ENCODE measurements at places on chromosomes 6 and 20.

- no peak for DNase-seq
Observed at GRCh38 chr20:50263831-50264230, 73.2 kb downstream of the CEBPB start.

DNA sequence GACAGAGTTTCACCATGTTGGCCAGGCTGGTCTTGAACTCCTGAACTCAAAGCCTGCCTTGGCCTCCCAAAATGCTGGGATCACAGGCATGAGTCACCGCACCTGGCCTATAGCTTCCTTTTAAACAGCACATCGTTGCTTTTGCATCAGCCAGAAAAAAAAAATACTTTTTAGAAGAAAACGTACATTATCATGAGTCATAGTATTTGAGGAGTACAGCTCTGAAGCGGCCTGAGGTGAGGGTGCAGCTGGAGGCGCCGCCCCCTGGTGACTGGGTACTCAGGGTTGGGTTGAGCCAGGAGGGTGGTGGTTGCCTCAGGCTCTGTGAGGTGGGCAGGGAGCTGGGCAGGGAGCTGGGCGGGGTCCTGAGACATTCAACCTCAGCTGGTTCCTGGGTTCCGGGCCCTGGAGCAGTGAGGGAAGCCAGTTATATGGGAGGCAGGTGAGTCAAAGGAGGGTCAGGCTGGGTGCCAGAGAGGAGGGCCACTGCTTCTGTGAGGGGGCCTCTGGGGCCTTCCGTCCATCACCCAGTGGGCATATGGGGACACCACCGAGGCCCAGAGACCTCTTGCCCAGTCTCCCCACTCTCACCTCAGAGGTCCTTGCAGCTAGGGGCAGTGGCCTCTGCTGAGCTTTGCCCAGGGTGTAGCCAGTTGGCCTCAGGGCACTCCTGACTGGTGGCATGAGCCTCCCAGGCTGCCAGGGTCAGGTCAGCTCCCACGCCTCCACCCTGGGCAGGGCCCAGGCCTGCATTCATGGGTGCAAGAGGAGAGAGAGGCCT, 11.7 kb upstream of the ID1 start:
- peak; percentile 79 for DNase-seq

GRCh38 chr20:39960522-39961428, 728.3 kb downstream of the MAFB start:
- no peak for DNase-seq

- no peak for DNase-seq
Observed at GRCh38 chr20:41701588-41702348, 83.6 kb upstream of the CHD6 start.

DNA sequence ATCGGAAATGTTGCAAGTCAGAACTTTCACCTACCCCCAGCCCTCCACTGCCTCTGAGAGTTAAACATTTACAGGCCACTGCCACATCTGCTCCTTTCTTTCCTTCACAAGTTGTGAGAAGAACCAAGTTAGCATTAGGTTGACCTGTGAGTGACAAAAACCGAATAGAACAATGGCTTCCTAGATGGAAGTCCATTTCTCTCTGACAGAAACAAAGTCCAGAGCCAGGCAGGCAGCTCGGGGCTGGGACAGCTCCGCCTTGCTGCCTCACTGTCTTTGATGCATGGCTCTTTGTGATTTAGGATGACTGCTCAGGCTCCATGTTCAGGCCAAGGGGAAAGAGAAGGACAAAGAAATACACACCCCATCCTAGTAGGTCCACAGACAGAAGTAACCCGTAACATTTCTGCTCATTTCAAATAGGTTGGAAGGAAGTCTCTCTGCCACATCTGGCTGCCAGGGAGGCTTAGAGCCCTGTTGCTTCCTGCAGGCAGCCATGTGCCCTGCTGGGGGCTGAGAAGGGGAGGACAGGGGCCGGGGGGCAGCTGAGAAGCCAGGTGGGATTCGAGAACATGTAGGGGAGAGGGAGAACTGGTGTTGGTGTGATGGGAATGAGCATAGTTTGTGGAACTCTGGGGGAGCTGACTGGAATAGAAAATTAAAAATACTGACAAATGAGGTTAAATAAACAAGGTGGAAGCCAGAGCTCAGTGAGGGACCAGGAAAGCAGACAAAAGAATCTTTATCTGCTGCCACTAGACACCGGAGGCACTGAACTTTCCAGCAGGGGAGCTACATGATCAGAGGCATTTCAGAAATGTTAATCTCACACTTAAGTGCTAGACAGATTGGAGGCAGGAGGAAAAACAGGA, 19.5 kb upstream of the IER3 start:
- DNase-seq, result peak; percentile 41

GRCh38 chr20:22383156-22383555, 201.2 kb downstream of the FOXA2 start:
- DNase-seq, result no peak

DNA sequence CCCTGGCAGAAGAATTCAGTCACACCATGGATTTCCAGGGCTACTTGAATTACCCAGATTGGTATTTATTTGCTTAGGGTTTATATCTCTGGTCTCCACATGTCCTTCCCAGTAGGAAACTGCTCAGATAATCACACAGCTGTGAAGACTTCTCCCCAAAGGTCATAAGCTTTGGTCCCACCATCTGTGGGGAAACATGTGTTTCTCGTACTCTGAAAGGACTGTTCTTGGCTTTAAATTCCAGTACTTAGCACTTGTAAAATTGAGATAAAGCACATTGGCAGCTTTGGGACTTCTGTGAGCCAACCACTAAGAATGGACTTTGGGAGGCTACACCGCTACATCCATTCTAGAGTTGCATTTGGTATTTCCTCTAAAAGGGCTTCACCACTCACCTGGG, 205.3 kb upstream of the FOXA2 start:
- DNase-seq, result no peak

DNA sequence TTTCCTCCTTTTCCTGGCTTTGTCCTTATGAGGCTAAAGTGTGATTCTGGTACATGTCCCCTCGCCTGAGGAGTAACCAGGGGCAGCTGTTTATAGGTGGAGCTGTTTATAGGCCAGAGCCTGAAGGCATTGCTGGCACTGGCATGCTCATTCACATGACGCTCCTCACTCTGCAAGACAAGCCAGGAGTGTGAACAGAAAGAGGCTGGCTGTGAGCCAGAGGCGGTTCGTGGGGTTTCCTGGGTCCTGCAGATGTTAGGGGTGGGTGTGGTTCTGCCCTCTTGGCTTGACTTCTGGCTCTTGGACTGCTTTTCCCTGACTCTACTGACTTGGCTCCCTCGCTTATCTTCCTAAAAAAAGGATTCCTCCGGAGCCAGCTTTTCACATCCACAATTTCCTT, 12.8 kb upstream of the MDFI start:
- DNase-seq, result no peak

DNA sequence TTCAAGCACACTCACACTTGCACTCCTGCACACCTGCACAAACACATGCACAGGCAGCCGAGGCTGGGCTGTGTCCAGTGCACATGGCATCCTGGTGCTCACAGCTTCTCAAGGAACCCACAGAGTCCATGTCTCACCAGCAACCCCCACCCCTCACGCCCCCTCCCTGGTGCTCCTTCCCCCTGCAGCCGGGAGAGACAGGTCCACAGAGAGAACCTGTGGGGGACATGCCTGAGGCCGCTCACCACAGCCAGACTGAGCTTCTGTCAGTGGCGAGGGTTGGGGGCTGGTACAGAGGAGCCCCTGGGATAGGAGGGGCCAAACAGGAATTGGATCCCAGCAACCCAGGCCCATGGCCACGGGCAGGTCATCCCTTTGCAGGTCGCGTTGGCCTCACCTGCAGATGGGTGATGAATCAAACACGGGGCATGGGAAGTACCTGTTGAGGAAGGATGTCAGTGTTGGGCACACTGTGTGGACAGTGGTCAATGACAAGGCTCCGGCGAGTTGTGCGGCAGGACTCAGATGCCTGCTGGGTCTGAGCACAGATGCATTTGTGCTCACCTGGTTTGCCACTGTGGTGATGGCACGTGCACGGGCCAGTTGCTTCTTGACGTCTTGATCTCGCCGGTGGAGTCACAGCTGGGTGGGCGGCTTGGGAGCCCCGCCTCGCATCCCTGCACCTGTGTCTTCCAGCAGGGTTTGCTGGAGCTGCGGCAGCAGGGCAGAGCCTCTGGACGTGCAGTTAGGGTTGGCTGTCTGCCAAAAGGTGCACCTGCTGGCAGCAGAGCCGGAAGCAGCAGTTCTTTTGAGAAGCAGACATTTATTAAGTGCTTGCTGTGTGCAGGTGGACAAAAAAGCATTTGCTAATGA, 113.0 kb downstream of the ERMARD start:
- DNase-seq, result no peak

DNA sequence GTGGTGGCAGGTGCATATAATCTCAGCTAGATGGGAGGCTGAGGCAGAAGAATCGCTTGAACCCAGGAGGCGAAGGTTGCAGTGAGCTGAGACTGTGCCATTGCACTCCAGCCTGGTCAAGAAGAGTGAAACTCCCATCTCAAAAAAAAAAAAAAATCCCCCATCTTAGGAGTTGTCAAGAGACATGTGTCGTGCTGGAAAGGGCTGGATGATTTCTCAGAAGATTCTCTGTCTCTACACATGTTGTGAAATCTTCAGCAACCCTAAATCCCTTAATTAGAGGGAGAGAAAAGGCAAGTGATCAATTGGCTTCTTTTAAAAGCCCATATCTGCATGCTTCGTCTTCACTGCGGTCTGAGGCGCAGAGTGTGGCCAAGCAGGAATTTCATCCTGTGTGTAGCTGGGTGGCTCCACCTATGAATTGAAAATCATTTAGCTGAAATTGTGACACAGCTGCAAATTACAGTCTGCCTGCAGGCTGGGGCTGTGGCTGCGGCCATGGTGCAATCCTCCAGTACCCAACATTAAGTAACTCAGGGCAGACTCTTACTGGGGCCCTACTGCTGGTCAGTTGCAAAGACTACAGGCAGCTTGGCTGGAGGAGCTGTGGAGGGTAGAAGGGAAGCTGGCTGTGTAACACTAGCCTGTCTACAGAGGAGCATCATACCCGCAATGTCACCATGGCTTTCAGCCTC, 3.2 kb upstream of the TGM3 start:
- DNase-seq, result no peak

- DNase-seq, result no peak
Observed at GRCh38 chr20:19320005-19320404, 107.6 kb downstream of the SLC24A3 start.

- DNase-seq, result no peak
Observed at GRCh38 chr6:34057790-34058189, 88.1 kb downstream of the GRM4 start.

- DNase-seq, result peak; percentile 12
Observed at GRCh38 chr20:12153628-12154027, 235.9 kb downstream of the BTBD3 start.

DNA sequence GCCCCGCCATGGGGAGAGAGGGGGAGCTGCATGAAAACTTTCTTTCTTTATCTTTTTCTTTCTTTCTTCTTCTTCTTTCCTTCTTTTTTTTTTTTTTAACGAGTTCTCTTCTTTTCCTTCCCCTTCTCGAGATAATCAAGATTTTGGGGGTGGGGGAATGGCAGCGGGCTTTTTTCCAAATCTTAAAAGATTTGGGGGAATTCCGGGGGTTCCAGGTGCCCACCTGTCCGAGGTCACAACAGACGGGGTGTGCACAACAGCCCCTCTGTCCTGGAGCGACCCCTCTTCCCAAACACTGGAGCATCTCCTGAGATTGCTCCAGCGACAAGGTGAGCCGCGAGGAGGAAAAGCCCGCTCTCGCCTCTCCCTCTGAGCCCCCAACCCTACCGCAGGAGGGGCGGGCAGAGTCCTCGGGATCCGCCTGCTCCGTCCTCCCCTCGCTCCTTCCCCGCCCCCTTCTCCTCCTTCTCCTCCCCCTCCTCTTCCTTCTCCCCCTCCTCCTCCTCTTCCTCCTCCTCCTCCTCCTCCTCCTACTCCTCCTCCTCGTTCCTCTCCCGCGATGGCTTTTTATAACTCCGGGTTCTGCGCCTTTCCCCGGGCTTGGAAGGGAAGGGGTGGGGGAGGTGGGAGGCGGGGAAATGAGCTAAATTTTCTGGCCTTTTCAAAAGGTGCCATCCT, 689 bp upstream of the KCNB1 start:
- no peak for DNase-seq

DNA sequence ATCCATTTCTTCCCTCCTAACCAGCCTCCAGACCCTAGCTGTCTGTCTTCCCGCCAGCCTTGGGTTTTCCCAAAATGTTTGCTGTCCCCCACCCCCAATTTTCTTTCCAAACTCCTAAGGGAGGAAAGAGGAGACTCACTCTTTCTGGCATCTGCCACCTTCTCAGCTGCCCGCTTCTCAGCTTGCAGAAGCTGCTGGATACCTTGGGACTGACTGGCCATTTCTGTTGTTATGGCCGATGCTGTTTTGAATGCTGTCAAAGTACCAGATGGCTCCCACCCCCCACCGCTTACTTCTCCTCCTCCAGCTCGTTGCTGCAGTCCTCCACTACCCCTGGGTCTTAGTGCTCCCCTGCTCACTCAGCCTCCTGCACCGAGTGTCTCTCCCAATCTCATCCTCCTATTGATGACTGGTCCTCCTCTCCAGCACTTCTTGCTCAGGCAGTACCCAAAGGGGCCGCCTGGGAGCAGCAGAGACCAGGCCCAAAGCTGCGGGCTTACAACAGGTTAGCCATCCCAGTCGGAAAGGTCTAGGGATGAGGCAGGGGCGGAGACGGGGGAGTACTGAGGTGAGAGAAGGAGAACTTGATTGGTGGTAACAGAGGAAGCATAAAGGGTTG, at the start of gene ATP6V1G2:
Gene ATP6V1G2 (minus strand): TSS at position 270 of the 619 bp plus-strand sequence. CDS start 49 bp downstream, at position 221.
- peak; percentile 92 for DNase-seq

- DNase-seq, result no peak
Observed at GRCh38 chr6:169963581-169964297, 212.3 kb downstream of the ERMARD start.

- DNase-seq, result peak; percentile 67
Observed at GRCh38 chr6:77403424-77403823, 59.9 kb downstream of the HTR1B start.

GRCh38 chr6:3813150-3813780, 35.9 kb upstream of the FAM50B start:
- peak; percentile 61 for DNase-seq

GRCh38 chr6:42007286-42008137, 42.8 kb upstream of the TAF8 start:
- no peak for DNase-seq

DNA sequence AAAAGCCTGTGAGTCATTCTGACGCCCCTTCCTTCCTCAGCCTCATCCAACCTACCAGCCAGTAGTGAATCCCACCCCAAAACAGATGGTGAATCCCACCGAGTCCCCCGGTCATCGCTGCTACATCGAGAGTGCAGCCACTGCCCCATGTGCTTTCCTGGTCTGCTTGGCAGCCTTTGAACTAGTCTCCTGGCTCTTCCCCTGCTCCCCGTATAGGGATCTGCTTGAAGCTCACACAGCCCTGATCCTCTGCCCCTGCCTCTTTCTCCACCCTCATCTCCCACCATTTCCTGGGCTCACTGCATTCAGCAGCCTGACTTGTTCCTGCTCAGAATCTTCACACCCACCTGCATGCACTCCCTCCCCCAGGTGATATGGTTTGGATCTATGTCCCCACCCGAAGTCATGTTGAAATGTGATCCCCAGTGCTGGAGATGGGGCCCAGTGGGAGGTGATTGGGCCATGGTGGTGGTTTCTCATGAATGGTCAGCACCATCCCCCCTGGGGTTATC, 14.6 kb downstream of the SYNJ2 start:
- no peak for DNase-seq

DNA sequence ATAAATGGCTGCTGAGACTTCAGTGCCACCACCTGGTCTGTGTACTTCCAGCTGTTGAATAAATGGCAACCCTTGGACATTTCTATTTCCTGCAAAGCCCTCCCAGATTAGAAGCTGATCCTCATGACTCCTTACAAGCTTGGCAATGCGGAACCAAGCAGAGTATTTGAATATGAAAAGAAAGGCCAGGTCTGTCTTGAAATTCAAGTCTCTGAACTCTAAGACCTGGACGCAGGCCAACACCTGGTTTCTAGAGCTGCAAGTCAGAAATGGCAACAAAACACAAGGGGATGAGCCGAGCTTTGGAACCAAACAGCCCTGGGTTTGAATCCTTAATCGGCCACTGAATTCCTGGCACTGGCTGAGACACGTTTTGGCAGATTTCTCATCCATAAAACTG, 353.4 kb downstream of the PTPRT start:
- DNase-seq, result no peak
